ENCODE measurements at places on chromosomes 2 and 18. TPM values are rescaled to one million over a fixed set of nuclear protein-coding genes. Genes with fewer than 3 reads are reported as not detected.

The CXCR1 gene
- total RNA-seq, result not detected

The ZC3H8 gene
- 14.3 TPM for total RNA-seq

The NT5DC4 gene
- total RNA-seq, result not detected

The DPY30 gene
- total RNA-seq, result 43.3 TPM

The LRP2 gene
- total RNA-seq, result not detected

The RTP5 gene
- total RNA-seq, result not detected

The FAM237A gene
- total RNA-seq, result not detected

The TRIM43B gene
- total RNA-seq, result not detected

The NXPH2 gene
- total RNA-seq, result not detected

The STAT4 gene
- 0.52 TPM for total RNA-seq

The KIAA2012 gene
- not detected for total RNA-seq

The MAL gene
- not detected for total RNA-seq

The SPP2 gene
- total RNA-seq, result not detected

The SERPINB13 gene
- total RNA-seq, result not detected

The TUBA4B gene
- not detected for total RNA-seq
